Small intestine (tissue), 16 donors: ENCODE measurements at places on chromosomes 1 and 21. TPM values are rescaled to one million over a fixed set of nuclear protein-coding genes. Genes with fewer than 3 reads are reported as not detected.

UQCRHL gene
- polyA plus RNA-seq = 3.5 TPM

NECAP2 gene
- 43.7 TPM for polyA plus RNA-seq

C8A gene
- 2.0 TPM for polyA plus RNA-seq

LCE2B gene
- polyA plus RNA-seq = not detected

LRRIQ3 gene
- 0.39 TPM for polyA plus RNA-seq

CHAF1B gene
- polyA plus RNA-seq = 4.0 TPM
